Small intestine (tissue), 16 donors: ENCODE measurements at places on chromosomes 2 and 18. TPM values are rescaled to one million over a fixed set of nuclear protein-coding genes. Genes with fewer than 3 reads are reported as not detected.

REG1B gene
- polyA plus RNA-seq: 3,920 TPM

SH3BP4 gene
- polyA plus RNA-seq: 5.1 TPM

PXDN gene
- 12.0 TPM for polyA plus RNA-seq

ADD2 gene
- polyA plus RNA-seq: 0.25 TPM

DYNAP gene
- not detected for polyA plus RNA-seq

ZAP70 gene
- polyA plus RNA-seq: 2.5 TPM

CYP26B1 gene
- 6.2 TPM for polyA plus RNA-seq

CENPO gene
- polyA plus RNA-seq: 2.7 TPM

GBX2 gene
- not detected for polyA plus RNA-seq

HNMT gene
- 37.8 TPM for polyA plus RNA-seq

ICA1L gene
- polyA plus RNA-seq: 0.27 TPM

ACMSD gene
- not detected for polyA plus RNA-seq

HJURP gene
- polyA plus RNA-seq: 10.6 TPM

RFX8 gene
- not detected for polyA plus RNA-seq

FKBP1B gene
- polyA plus RNA-seq: 73.5 TPM

C1QL2 gene
- polyA plus RNA-seq: not detected

IL37 gene
- polyA plus RNA-seq: not detected

CCL20 gene
- 9.6 TPM for polyA plus RNA-seq
